Large intestine (tissue), 12 donors: ENCODE measurements at places on chromosomes 2 and 18.

- DNase-seq = peak; percentile 37
Observed at GRCh38 chr18:51668101-51668500, 470.6 kb upstream of the MEX3C start.

- no peak for DNase-seq
Observed at GRCh38 chr18:58452454-58453166, 176.3 kb downstream of the ALPK2 start.

DNA sequence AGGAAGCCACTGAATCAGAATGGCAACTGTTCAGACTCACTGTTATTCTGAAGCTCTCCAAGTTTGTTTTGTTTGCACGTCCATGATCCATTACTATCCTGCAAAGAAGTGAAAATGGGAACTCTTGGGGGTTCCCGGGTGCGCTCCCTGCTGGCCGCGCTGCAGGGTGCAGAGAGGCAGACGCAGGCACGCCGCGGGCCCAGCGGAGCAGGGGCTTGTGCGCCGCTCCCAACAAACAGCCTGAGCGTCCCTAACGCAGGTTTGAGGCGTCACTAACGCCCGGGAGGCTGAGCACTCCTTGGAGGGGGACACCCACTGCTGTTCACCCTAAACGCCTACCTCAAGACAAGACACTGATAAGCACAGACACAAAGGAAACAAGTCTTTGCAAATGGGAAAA is 14.3 kb upstream of the PIEZO2 start:
- peak; percentile 40 for DNase-seq

DNA sequence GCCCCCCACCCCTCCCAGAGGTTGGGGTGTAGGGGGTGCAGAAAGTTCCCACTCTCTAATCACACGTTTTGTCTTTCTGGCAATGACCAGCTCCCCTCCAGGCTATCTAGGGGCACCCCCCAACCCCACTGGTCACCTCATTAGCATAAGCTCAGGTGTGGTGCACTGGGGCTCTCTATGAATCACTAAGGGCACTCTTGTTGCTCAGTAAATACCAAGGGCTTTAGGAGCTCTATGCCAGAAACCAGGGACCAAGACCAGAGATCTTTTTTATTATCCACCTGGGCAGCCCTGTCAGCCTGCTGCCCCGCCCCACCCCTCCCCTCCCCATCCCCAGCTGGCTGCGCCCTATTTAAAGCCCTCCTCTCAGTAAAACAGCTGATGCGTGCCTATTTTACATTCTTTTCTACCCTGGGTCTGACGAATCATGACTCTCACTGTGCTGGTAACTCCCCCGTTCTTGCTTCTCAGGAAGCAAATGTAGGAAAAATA is 24.3 kb downstream of the NCK2 start:
- DNase-seq = no peak

- DNase-seq = no peak
Observed at GRCh38 chr2:169351725-169352124, 10.6 kb downstream of the LRP2 start.

- DNase-seq = no peak
Observed at GRCh38 chr18:41713969-41714825, 240.8 kb upstream of the PIK3C3 start.

GRCh38 chr2:189022053-189022481 is 47.9 kb downstream of the COL3A1 start:
- DNase-seq = no peak

GRCh38 chr18:40431071-40431985 is 1523.7 kb upstream of the PIK3C3 start:
- no peak for DNase-seq

GRCh38 chr2:21033237-21034155 is 10.4 kb downstream of the APOB start:
- no peak for DNase-seq

- no peak for DNase-seq
Observed at GRCh38 chr18:7559709-7560319, 7.3 kb upstream of the PTPRM start.

GRCh38 chr18:44062345-44062744 is 618.3 kb upstream of the SETBP1 start:
- no peak for DNase-seq

- no peak for DNase-seq
Observed at GRCh38 chr2:158217593-158217992, 115.9 kb downstream of the UPP2 start.

- DNase-seq = peak; percentile 47
Observed at GRCh38 chr2:204260162-204260877, 285.0 kb upstream of the PARD3B start.

- DNase-seq = no peak
Observed at GRCh38 chr2:204226305-204226880, 289.8 kb downstream of the ICOS start.

GRCh38 chr2:6352247-6352646 is 513.5 kb downstream of the CMPK2 start:
- no peak for DNase-seq

- DNase-seq = peak; percentile 22
Observed at GRCh38 chr2:23410596-23410995, 25.6 kb downstream of the KLHL29 start.

DNA sequence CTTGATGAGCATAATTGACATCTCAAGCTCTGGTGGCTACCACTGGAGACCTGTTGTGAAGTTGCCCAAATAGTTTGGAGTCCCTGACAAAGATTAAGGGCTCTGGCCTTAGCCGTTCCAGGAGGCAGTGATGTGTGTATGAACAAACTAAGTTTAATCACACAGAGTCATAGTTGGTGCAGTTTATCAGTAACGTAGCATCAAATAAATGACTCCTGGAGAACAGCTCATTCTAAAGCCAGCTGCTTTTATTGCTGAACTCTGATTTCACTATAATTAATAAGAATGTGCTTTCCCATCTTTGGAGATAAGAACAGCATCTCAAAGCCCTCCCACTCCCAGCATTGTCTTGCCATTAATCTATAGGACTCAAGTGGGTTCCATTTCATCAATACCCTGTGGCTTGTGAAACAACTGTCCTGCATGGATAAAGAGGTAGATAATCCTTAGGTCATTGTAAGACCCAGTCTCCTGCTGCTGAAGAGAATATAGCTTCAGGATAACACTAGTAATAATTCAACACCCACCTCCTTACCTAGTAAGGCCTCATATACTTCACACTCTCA is 211.4 kb upstream of the THUMPD2 start:
- DNase-seq = no peak

GRCh38 chr18:36929601-36930000 is 100.7 kb downstream of the KIAA1328 start:
- DNase-seq = no peak

- no peak for DNase-seq
Observed at GRCh38 chr2:231188506-231189170, 9.8 kb upstream of the ARMC9 start.

DNA sequence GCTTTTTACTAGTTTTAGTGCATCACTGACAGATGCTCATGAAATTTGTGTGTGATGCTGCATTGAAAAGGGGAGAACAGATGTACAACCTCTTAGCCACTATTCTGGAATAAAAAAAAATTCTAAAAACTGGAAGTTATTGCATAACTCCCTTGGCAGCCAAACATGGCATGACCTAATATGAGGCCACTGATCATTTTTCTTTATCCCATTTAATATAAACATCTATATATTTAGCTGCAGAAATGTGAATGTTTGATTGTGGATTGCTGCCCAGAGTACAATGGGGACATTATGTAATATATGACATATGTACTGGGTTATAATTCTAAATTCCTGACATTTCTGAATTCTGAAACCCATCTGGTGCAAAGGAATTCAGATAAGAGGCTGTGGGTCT is 86.5 kb downstream of the CDCA7 start:
- DNase-seq = no peak

GRCh38 chr2:196444442-196444841 is 195.1 kb upstream of the CCDC150 start:
- no peak for DNase-seq
